Astrocyte of the cerebellum (primary cell): ENCODE measurements at places on chromosomes 1 and 21.
A peak's percentile ranks its signal among the peaks of the same experiment; 100 is the strongest.

GRCh38 chr1:23473037-23473800 is 10.8 kb downstream of the ASAP3 start:
- DNase-seq: no peak

DNA sequence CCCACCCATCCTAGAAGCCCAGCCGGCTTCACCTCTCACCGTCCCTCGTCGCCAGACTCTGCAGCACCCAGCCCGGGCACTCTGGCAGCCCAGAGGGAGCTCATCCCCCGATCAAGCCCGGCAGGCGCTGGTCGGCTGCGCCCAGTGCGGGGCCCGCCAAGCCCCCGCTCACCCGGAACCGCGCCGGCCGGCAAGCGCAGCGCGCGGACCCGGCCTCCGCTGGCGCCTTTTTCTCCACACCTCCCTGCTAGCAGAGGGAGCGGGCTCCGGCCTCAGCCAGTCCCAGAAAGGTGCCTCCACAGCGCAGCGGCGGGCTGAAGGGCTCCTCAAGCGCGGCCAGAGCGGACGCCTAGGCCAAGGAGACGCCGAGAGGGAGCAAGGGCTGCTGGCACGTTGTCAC is 2023.3 kb downstream of the NCAM2 start:
- DNase-seq: no peak

GRCh38 chr1:207787776-207788175 is 35.9 kb downstream of the CD46 start:
- DNase-seq: no peak

DNA sequence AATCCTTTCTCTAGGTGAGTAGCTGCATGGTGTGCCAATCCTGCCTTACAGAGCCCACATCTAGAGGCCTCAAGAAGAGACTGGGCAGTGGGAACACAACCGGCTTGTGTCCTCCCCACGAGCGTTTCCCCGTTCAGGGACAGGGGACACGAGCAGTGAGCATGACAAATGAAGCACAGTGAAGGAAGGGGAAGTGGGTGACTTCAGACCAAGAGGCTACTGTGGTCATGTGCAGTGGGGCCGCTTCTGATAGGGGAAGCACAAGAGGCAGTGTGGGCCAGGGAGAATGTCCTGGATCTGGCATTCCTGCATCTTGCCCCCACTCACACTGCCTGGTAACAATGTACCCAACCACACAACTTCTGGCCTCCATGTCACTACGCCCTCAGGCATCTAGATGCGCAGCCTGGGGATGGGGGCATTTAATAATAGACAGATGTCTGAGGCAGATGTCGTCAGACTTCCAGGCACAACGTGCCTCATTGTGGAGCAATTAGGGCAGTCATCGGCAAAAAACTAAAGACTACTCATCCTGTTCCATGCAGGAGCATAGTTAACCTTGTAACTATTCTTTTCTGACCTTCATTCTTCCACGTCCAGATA is 155.6 kb upstream of the NBPF11 start:
- no peak for DNase-seq

GRCh38 chr1:111422546-111423391 is 4.8 kb downstream of the OVGP1 start:
- DNase-seq: no peak

- DNase-seq: no peak
These were observed 30.3 kb downstream of the SLC45A1 start for GRCh38 chr1:8348047-8348776.

GRCh38 chr1:245173446-245174211 is 18.8 kb downstream of the KIF26B start:
- no peak for DNase-seq

GRCh38 chr21:27953340-27954045 is 986.6 kb upstream of the ADAMTS5 start:
- no peak for DNase-seq

DNA sequence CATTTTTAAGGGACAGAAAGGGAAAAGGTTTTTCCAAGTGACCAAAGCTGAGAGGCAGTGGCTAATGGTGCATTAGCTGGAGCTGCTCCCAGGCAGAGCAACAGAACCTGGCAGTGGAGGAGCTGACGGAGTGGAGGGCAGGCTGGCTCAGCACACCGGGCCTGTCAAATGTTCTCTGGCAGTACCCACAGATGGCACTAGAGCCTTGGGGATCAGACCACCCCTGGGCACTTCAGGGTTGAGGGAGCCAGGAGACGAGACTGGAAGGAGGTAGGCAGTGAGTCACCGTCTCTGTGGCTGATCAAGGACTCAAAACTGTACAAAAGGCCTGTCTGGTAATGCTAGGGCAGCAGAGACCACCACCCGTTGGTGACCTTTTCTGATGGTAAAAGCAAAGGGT is 121.7 kb upstream of the KIAA0040 start:
- no peak for DNase-seq

DNA sequence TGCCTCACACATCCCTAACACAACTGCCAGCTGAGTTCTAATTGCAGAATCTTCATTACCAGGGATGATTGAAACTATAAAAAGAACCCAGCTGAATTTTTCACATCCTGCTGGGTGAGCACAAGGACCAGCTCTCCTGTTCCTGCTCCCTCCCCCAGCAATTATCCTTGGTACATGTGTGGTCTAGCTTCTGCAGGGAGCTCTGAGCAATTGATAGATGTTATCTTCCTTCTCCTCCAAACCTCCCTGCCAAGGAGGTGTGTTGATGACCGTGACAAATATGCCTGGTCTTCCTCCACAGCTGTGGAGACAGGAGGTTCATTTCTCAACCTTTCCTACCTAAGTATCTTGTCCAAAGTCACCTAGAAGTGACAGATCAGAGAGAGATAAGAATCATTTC is 65.3 kb upstream of the MAN1A2 start:
- no peak for DNase-seq

DNA sequence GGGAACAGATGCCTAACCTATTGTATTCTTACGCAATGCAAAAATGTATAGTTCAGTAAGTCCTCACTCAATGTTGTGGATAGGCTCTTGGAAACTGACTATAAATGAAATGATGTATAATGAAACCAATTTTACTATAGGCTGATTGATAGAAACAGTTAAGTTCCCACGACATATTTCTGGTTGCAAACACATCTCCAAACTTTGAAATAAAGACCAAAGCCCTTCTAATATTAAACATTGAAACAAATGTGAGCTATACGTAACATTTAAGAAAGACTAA is 29.1 kb downstream of the MAP3K21 start:
- DNase-seq: no peak

DNA sequence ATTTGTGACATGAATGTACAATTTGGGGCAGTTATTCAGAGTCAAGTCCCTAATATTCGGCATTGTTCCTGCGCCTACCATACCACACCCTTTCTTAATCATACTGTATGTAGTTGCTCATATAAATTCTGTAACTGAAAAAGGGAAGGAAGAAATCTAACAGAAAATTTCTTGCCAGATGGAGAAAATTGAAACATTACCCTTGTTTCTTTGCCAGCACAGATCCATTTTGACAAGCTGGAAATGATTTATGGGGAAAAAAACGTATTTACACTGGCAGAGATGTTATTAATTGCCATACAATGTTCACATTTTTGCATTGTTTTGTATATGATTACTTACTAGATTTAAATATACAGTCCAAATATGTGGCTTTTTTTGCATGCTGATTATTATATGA is 363.8 kb upstream of the PKN2 start:
- no peak for DNase-seq

GRCh38 chr1:229972600-229973296 is 94.3 kb upstream of the GALNT2 start:
- no peak for DNase-seq

GRCh38 chr21:45080639-45081414 is 6.4 kb downstream of the ADARB1 start:
- no peak for DNase-seq

DNA sequence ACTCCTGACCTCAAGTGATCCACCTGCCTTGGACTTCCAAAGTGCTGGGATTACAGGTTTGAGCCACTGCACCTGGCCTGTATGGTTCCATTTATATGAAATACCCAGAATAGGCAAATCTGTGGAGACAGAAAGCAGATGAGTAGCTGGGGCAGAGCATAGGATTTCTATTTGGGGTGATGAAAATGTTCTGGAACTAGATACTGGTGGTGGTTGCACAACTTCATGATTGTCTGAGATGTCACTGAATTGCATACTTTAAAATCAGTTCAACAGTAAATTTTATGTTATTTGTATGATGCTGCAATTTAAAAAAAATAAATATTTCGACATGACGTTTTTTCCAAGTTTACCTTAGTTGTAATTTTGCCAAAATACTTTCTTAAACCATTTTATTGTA is 23.9 kb downstream of the ITSN1 start:
- no peak for DNase-seq

- DNase-seq: no peak
These were observed 5.2 kb downstream of the GPR25 start for GRCh38 chr1:200877839-200878551.

DNA sequence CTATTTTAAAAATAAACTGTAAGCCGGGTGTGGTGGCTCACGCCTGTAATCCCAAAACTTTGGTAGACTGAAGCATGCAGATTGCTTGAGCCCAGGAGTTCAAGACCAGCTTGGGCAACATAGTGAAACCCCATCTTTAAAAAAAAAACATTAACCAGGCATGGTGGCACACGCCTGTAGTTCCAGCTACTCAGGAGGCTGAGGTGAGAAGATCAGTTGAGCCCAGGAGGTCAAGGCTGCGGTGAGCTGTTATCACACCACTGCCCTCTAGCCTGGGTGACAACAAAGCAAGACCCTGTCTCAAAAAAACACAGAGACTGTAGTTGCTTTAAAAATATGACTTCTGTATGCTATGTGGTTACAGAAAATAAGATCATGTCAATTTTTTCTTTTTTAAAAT is 24.3 kb upstream of the LSS start:
- DNase-seq: no peak

DNA sequence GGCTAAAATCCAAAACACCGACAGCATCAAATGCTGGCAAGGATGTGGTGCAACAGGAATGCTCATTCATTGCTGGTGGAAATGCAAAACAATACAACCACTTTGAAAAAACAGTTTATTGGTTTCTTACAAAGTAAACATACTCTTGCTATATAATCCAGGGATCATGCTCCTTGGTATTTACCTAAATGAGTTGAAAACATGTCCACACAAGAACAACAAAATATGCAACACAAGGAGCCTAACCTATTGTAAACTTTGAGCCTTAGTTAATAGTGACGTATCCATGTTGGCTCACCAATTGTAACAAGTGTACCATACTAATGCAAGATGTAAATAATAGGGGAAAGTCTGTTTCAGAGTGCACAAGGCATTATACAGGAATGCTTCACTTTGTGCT is 37.2 kb upstream of the PGBD5 start:
- no peak for DNase-seq

DNA sequence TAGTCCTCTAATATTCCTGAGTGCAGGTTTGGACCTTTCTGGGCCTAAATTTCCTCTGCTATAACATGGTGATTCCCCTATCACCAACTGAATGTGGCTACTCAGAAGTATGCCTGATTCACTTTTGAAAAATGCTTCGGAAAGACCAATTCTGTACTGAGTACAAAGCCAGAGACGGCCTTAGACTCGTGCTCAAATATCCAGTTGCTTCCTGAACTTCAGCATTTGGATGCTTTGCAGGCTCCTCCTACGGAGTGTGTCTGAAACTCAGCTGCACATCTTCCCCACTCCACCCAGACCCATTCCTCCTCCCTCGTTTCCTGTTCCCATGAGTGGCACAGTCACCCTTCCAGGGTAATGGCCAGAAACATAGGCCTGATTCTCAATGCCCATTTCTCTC is 98.4 kb upstream of the GADD45A start:
- no peak for DNase-seq

- no peak for DNase-seq
These were observed 53.4 kb upstream of the C1orf185 start for GRCh38 chr1:51048670-51049069.

DNA sequence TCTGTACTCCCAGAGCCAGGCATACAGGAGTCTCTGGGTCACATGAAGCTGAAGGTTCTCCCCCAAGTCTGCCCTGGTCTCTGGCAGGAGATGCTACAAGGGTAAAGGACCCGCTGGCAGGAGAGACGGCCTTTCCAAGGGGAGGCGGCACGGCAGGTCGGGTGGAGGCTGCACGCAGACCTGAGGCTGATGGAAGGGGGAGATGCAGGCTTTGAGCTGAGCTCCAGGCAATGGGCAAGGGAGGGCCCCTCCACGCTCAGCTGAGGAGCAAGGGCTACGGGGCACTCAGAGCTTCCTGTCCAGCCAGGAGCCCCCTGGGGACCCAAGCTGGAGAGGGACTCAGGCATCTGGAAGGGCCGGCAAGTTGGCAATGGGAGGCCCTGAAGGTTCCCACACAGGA is 50.3 kb downstream of the MEGF6 start:
- no peak for DNase-seq

DNA sequence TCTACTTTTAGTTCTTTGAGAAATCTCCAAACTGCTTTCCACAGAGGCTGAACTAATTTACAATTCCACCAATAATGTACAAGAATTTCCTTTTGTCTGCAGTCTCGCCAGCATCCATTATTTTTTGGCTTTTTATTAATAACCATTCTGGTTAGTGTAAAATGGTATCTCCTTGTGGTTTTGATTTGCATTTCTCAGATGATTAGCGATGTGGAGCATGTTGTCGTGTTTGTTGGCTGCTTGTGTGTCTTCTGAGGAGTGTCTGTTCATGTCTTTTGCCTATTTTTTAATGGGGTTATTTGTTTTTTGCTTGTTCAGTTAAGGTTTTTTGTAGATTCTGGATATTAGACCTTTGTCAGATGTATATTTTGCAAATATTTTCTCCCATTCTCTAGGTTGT is 131.5 kb downstream of the MAST2 start:
- DNase-seq: no peak

GRCh38 chr1:30695439-30695841 is 27.9 kb downstream of the MATN1 start:
- DNase-seq: no peak

DNA sequence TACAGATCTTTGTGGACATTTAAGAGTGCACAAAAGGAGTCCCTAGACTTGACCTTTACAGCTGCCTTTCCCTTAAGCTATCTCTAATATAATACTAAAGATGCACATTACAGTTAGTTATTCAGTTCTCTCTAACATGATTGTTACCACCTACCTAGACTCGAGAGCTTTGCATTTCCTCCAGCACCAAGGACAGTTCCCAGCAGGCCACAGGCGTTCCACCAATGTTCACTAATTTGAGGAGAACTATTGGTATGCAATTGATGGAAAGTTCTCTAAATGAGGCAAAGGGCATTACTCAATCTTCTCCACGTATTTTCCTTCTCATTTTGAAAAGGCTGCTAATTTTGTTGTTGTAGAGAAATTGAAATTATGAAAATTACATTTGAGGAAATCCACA is 5.4 kb upstream of the NTNG1 start:
- DNase-seq: peak; percentile 49

- no peak for DNase-seq
These were observed 70.0 kb downstream of the SCCPDH start for GRCh38 chr1:246794048-246794827.

GRCh38 chr1:99537886-99538617 is 107.9 kb upstream of the PALMD start:
- DNase-seq: no peak

- peak; percentile 45 for DNase-seq
These were observed 30.0 kb downstream of the WLS start for GRCh38 chr1:68202239-68202832.

DNA sequence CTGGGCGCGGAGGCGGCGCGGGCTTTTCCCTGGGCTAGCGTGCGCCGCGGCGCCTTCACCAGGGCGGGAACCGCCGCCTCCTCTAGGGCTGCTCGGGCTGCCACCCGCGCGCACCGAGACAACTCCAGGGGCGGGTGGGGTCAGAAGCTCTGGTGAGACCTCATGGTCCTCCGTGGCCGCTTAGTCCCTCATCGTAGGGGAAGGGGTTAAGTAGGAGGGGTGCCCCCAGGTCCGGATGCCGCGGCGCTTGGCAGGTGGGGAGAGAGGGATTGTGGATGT is 559 bp downstream of the SERTAD4 start:
- no peak for DNase-seq
